Sigmoid colon (tissue), 7 donors: ENCODE measurements at places on chromosomes 2 and 18. TPM values are rescaled to one million over a fixed set of nuclear protein-coding genes. Genes with fewer than 3 reads are reported as not detected.

The DSEL gene
- polyA plus RNA-seq = 0.93 TPM

The KCNS3 gene
- 4.2 TPM for polyA plus RNA-seq

The TCF23 gene
- polyA plus RNA-seq = not detected

The FBXO15 gene
- not detected for polyA plus RNA-seq

The REG3A gene
- 3.2 TPM for polyA plus RNA-seq

The PLGLB2 gene
- not detected for polyA plus RNA-seq

The GPR35 gene
- 28.2 TPM for polyA plus RNA-seq

The ZNF892 gene
- not detected for polyA plus RNA-seq

The MYO1B gene
- polyA plus RNA-seq = 37.1 TPM
